ENCODE measurements at places on chromosomes 6 and 20. TPM values are rescaled to one million over a fixed set of nuclear protein-coding genes. Genes with fewer than 3 reads are reported as not detected.

DNA sequence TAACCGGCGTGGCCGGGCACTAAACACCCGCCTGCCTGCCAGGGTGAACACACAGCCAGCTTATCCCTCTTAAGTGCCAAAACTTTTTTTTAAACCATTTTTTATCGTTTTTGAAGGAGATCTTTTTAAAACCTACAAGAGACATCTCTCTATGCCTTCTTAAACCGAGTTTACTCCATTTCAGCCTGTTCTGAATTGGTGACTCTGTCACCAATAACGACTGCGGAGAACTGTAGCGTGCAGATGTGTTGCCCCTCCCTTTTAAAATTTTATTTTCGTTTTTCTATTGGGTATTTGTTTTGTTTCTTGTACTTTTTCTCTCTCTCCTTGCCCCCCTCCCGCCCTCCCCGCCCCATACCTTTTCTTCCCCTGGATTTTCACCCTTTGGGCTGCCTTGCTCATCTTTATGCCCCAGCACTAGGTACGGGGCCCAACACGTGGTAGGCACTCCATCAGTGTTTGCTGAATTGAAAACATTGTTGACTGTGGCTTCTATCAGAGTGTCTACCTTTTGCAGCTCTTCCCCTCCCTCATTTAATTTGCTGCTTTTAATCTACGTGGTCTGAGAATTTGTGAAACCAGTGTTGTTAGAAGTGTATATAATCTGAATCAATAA, 1.5 kb downstream of the ZCCHC3 start:
- no peaks in the 10 kb centered on the region for H3K36me3 ChIP-seq
- no peak for DNase-seq
- H3K4me1 ChIP-seq = peaks cover 26% of the 10 kb centered on the region
- no peaks in the 10 kb centered on the region for H3K27me3 ChIP-seq
- H3K4me3 ChIP-seq = peak overlapping the region; percentile 96

- H3K36me3 ChIP-seq = no peaks in the 10 kb centered on the region
- H3K27me3 ChIP-seq = peaks cover 10% of the 10 kb centered on the region
- H3K4me3 ChIP-seq = no peak overlapping the region
- no peak overlapping the region for H3K27ac ChIP-seq
- no peak for DNase-seq
- no peaks in the 10 kb centered on the region for H3K4me1 ChIP-seq
These were observed 42.2 kb downstream of the PRND start for GRCh38 chr20:4763723-4764510.

DNA sequence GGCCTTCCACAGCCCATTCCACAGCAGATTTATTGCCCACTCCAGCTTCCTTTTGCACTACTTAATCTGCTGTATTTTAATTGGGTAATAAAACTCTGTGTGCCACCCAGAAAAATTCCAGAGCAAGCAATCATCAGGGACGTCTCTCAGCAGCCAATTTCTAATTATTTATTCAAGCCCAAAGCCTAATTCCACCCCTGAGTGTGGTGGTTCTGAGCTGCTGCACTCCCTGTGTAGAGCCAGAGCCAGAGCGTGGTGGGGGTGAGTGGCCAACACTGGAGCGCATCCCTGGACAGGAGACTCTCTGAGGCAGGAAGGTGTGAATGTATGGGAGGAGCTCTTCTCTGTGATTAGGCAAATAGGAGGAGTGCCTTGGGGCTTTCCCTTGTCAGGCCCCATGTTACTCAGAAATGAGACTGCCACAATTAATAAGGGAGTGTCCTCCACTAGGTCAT, 66.1 kb downstream of the CD24 start:
- peaks cover 2% of the 10 kb centered on the region for H3K27me3 ChIP-seq
- H3K4me1 ChIP-seq = no peaks in the 10 kb centered on the region
- DNase-seq = no peak
- no peak overlapping the region for H3K27ac ChIP-seq

- H3K4me3 ChIP-seq = no peak overlapping the region
- no peaks in the 10 kb centered on the region for H3K36me3 ChIP-seq
- no peak for DNase-seq
These were observed 56.9 kb downstream of the IRF4 start for GRCh38 chr6:448296-449056.

DNA sequence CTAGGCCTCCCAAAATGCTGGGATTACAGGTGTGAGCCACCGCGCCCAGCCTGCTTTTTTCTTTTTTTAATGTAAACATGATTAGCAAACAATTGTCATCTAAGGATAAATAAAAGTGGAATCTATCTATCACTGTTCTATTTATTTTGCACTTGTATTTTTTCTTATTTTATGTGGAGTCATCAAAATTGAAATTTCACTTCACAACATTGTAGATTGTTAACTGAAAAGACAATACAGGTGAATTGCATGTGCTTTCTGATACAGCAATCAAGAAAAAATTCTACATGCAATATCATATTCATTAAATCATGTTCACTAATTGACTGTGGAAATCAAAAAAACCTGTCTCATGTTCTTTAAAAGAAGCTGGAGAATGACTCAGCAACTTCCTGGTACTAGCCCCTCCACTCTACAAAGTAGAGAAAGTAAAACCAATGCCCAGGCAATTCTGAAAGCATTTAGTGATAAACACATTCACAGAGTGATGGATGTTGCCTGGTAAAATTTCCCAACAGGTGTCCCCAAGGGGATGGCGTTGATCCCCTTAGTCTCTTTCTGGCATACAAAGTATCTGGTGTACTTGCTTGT, 10.7 kb upstream of the RFX6 start:
- no peaks in the 10 kb centered on the region for H3K27me3 ChIP-seq
- H3K27ac ChIP-seq = no peak overlapping the region
- H3K4me1 ChIP-seq = no peaks in the 10 kb centered on the region
- no peak for DNase-seq

- DNase-seq = no peak
- H3K36me3 ChIP-seq = no peaks in the 10 kb centered on the region
- H3K27ac ChIP-seq = no peak overlapping the region
- peaks cover 6% of the 10 kb centered on the region for H3K27me3 ChIP-seq
These were observed 41.2 kb upstream of the KCNG1 start for GRCh38 chr20:51064137-51064536.

DNA sequence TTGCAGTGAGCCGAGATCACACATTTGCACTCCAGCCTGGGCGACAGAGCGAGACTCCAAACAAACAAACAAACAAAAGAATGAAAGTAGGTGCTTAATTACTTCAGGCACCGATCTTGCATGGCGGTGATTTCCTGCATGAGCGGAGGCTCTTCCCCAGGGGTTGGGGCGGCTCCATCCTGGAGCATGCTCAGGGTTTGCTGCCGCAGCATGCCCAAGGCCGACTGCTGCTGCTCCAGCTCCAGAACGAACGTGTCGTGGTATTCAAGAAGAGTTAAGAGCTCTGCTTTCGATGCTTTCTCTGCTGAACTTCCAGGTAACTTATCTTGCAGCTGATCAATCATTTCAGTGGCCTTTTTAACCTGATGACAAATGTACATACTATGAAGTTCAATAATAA, 313.8 kb downstream of the SYNE1 start:
- DNase-seq = no peak
- H3K4me1 ChIP-seq = no peaks in the 10 kb centered on the region
- H3K27ac ChIP-seq = no peak overlapping the region
- no peak overlapping the region for H3K4me3 ChIP-seq
- no peaks in the 10 kb centered on the region for H3K27me3 ChIP-seq

DNA sequence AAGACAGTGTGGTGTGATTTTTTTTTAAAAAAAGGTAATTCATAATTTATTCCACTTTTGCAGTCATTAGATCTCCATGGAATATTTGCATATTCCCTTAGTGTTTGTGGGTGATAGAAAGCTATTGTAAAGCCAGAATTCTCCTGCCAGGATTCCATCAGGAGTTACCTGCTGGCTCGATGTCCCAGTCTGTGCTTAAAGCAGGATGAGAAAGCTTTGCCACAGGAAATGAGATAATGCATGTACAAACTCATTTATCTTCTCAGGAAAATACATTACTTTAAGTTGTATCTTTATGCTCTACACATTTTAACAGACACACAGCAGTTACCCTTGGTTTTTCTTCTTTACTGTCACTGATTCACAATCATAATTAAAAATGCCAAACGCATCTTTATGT, 553.0 kb downstream of the CD109 start:
- H3K27me3 ChIP-seq = no peaks in the 10 kb centered on the region
- no peak overlapping the region for H3K4me3 ChIP-seq
- no peak overlapping the region for H3K27ac ChIP-seq
- no peak for DNase-seq
- H3K4me1 ChIP-seq = no peaks in the 10 kb centered on the region
- H3K36me3 ChIP-seq = no peaks in the 10 kb centered on the region

GRCh38 chr6:105215506-105215905, 35.7 kb upstream of the POPDC3 start:
- no peak overlapping the region for H3K27ac ChIP-seq
- H3K4me1 ChIP-seq = peaks cover 5% of the 10 kb centered on the region
- H3K4me3 ChIP-seq = no peak overlapping the region
- H3K27me3 ChIP-seq = no peaks in the 10 kb centered on the region
- no peaks in the 10 kb centered on the region for H3K36me3 ChIP-seq
- DNase-seq = no peak

- no peaks in the 10 kb centered on the region for H3K27me3 ChIP-seq
- H3K27ac ChIP-seq = no peak overlapping the region
- peak; percentile 23 for DNase-seq
- no peaks in the 10 kb centered on the region for H3K4me1 ChIP-seq
- no peaks in the 10 kb centered on the region for H3K36me3 ChIP-seq
These were observed 57.0 kb downstream of the MAP1LC3A start for GRCh38 chr20:34615477-34615876.

- H3K27ac ChIP-seq = no peak overlapping the region
- no peaks in the 10 kb centered on the region for H3K4me1 ChIP-seq
- H3K27me3 ChIP-seq = peaks cover 22% of the 10 kb centered on the region
- no peaks in the 10 kb centered on the region for H3K36me3 ChIP-seq
- H3K4me3 ChIP-seq = no peak overlapping the region
These were observed 17.1 kb downstream of the TCF21 start for GRCh38 chr6:133906050-133906449.

DNA sequence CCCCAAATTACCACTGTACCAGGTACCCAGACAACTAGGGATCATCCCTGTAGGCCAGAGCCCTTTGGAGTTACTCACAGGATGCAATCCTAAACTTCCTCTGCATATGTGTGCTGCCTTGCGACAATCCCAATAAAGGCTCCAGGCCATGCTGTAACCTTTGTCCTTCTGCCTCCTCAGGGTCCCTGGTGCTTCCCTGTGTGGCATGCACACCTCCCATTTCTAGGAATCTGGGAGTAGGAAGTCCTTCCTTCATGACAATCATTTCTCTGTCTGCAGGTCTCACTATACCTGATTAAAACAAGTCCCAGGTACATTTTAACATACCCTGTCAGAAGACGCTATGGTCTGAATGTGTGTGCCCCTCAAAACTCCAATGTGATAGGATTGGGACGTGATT, 37.0 kb upstream of the MCUR1 start:
- DNase-seq = no peak
- H3K36me3 ChIP-seq = no peaks in the 10 kb centered on the region
- H3K27ac ChIP-seq = no peak overlapping the region
- H3K4me1 ChIP-seq = no peaks in the 10 kb centered on the region
- no peaks in the 10 kb centered on the region for H3K27me3 ChIP-seq

DNA sequence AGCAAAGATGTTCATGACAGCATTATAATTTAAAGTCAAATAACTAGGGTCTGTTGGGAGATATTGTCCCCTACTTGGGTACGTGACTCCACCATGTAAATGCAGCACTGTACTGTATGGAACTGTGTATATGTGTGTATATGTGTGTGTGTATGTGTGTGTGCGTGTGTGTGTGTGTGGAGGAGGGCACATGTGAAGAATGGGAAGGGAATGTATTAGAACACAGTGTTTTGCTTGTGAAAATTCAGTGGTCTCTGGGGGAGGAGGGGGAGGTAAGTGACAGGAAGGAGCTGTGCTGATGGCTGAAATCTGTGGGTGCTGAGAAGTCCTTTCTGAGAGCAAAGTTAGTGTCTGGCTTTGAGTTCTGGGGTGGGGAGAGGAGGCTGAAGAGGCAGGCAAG, 23.9 kb upstream of the VEGFA start:
- no peaks in the 10 kb centered on the region for H3K36me3 ChIP-seq
- H3K4me3 ChIP-seq = no peak overlapping the region
- H3K27ac ChIP-seq = no peak overlapping the region
- no peaks in the 10 kb centered on the region for H3K4me1 ChIP-seq
- peaks cover 15% of the 10 kb centered on the region for H3K27me3 ChIP-seq
- DNase-seq = no peak

DNA sequence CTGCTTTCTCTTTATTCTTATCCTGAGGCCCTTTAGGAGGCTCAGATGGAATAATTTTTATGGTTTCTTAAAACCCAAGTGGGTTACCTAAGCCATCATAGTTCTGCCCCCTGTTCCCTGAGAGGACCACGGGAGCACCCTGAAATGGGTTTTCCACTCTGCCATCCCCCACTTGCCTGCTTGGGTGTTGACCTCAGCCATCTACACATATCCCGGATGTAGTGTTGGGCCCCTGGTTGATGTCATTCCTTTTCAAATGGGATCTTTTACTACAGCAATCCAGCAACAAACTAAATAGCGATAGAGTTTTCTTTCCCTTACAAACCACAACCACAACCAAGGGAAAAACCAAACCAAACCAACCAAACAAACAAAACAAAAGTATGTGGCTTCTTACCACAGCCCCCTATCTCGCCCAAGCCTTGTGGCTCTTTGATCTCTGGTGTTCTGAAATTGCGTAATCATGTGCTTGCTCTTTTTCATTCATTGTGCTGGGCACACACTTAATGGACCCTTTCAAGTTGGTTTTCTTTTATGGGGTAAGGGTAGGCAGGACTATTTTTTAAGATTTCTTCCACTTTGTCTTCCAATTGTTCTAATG, 154.9 kb downstream of the ESR1 start:
- no peak overlapping the region for H3K4me3 ChIP-seq
- no peaks in the 10 kb centered on the region for H3K4me1 ChIP-seq
- DNase-seq = peak; percentile 43
- no peak overlapping the region for H3K27ac ChIP-seq
- no peaks in the 10 kb centered on the region for H3K36me3 ChIP-seq

DNA sequence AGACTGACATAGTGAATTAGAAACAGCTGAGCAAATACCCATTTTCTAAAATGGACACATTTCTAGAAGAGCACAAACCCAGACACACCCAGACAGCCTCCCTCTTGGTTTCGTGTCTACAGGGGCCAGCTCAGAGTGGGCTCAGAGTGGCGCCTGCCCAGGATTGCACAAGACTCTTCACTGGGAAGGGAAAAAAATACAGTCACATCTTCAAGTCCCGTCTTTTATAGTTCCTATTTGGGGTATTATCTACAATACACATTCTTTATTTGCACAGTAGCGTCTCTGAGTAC, 246.1 kb upstream of the AFDN start:
- peaks cover 2% of the 10 kb centered on the region for H3K27me3 ChIP-seq
- H3K4me3 ChIP-seq = no peak overlapping the region
- H3K36me3 ChIP-seq = no peaks in the 10 kb centered on the region
- DNase-seq = no peak
- H3K27ac ChIP-seq = no peak overlapping the region

Gene ABCF1
- 60.3 TPM for total RNA-seq

Gene SFT2D1
- 54.3 TPM for total RNA-seq

Gene SRPK1
- 58.6 TPM for total RNA-seq

Gene IL20RA
- total RNA-seq = 0.07 TPM

Gene DACT2
- total RNA-seq = not detected
